ENCODE measurements at places on chromosomes 3 and 15.

DNA sequence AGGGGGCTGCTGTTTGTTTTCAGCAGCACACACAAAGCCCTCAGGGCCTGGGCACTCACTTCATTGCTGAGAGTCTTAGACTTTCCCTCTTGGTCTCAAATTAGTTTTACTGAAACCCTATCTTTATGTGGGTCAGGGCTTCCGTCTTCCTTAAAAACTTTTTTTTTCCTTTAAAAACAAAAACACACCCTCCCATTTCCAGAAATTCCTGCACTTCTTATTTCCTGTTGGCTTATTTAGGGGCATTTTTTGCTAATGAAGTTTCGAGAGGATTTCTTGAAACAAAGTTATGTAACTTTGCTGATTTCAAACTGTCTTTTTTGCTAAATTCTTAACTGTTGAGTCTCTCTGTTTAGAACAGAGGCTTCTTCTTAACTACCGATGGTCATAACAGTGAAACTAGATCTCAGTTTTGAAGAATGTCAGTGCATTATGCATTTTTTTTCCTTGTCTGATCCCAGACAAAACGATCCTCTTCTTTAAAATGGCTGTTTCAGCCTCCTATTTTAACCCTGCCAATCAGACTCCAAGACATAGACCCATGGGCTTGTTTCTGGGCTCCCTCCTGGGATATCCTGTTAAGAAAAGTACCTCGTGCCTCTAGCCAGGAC is 23.3 kb downstream of the ANAPC13 start:
- no peak for DNase-seq

DNA sequence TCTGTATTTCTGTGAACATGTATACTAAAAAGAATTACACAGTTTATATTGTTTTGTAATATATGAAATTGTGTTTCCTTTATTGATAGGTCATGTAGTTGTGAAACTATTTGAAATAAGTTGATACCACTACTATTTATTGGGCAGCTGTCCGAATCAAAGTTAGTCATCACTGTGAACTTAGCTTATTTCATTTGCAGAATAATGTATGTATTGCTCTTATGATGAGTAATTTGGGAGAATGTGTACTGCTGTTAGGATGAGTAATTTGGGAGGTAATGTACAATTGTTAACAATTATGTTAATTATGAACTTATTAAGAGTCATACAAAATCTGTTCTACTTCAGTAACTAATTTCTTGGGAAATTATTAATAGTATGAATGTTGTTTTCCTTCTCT is 22.2 kb downstream of the FXR1 start:
- no peak for DNase-seq

- no peak for DNase-seq
Observed at GRCh38 chr3:194884649-194885315, 199.1 kb downstream of the FAM43A start.

DNA sequence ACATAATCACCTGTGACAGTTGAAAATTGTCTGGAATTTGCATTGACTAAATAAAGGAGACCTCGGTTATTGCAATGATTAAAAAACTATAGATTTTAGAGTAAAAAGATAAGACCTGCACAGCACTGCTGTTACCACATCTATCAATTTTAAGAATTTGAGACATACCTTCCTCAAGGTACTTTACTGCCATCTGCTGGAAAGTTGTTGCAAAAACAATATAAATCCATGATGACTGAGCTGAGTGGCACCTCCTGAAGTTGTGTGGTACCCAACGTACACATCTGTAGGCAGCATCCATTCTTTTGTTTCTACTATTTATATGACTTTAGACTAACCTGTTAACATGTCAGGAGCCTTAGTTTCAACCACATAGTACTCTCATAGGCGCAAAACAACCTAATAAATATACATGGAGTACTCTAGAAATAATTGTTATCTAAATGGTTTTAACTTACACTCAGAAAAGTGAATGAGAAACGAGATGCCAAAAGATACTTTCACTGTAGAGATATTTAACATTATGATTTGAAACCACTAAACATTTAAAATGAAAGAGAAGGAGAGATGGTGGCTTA is 106.7 kb downstream of the GHSR start:
- DNase-seq, result peak; percentile 62

- no peak for DNase-seq
Observed at GRCh38 chr15:68244235-68244634, 14.7 kb upstream of the CLN6 start.

DNA sequence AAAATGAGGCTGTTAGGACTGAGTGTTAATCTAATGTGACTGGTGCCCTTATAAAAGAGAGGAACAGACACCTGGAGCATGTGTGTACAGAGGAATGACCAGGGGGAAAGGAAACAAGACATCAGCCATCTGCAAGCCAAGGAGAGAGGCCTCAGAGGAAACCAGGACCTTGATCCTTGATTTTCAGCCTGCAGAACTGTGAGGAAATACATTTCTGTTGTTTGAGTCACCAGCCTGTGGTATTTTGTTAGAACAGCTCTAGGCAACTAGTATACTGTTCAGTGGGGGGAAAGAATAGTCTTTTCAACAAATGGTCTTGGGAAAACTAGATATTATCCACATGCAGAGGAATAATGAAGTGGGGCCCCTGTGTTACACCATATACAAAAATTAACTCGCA is 80.6 kb downstream of the CCR1 start:
- no peak for DNase-seq

- no peak for DNase-seq
Observed at GRCh38 chr15:22903961-22904534, 65.6 kb downstream of the NIPA2 start.

GRCh38 chr3:131775650-131776049 is 259.2 kb downstream of the CPNE4 start:
- DNase-seq, result no peak

DNA sequence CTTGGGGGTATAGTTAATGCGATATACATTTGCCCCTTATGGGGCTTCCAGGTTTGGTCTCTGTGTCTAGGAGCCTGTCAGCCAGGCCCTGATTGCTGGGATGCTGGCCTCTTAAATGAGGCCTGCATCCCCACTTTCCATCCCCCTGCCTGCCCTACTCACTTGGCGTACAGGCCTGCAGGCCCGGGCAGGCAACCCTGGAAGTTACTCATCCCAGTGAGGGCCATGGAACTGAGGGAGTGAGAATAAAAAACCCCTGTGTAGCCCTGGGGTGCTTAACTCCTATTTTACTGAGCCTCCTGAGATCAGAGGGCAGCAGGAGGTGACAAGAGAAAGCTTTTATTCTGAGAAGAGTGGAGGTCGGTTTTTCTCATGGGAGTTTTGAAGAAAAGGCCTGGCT is 2.0 kb downstream of the DISP2 start:
- DNase-seq, result no peak

DNA sequence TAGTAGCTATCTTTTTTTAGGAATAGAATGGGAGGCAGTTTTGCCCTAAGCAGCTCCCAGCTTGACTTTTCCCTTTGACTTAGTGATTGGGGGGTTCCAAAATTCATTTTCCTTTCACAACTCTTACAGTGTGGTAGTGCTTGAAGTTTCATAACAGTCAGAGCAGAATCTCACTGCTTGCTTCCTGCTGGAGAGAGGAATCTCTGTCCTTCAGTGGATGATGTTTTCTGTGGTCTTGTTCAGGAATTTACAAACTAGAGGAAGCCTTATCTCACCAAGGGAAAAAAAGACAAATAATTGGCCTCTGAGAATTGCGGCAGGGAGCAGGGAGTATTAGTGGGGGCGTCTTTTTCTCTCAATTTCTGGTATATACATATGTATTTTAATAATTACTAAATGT is 326.6 kb upstream of the C2CD4B start:
- DNase-seq, result no peak

GRCh38 chr15:95018888-95019545 is 787.7 kb downstream of the MCTP2 start:
- no peak for DNase-seq

DNA sequence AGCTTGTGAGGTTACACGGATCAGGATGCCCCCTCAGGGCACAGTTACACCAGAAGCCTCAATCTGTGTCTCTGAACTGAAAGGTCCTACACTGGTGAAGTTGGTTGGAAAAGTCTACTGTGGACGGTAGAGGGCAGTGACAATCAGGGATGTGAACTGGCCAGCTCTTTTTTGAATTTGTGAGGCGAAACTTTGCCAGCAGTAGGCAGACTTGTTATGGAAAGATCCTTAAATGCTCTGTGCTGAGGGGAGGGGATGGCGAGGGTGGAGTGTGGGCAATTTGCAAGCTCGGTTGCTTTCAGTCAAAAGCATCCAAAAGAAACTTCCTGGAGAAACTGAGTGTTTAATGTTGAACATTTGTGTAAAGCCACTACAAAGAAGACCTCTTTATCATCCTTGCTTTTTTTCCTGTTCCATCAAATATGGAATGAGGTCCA is 127.4 kb upstream of the ABHD17C start:
- peak; percentile 18 for DNase-seq

DNA sequence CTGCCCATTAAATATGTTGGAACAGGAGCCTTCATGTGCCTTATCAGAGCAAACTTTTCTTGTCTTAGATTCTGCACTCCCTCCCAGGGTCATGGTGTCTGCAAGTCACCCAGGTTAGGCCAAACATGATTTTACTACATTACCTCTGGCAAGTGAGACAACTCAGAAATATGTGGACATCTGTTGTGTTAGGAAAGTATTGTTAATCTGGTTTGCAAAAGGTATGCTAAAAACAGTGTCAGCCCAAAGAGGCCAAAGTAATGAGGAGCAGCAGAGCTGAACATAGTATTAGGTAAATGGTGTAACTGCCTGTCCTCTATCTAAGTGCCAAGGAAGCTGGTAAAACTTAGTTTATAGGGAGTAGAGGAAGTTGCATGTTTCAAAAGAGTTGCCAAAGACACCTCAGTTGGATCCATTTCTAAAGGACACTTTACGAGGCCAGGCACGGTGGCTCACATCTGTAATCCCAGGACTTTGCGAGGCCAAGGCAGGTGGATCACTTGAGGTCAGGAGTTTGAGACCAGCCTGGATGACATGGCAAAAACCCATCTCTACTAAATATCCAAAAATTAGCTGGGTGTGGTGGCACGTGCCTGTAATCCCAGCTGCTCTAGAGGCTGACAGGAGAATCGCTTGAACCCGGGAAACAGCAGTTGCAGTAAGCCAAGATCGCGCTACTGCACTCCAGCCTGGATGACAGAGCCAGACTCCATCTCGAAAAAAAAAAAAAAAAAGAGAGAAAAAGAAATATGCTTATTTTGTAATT is 22.5 kb upstream of the PPIB start:
- no peak for DNase-seq

- no peak for DNase-seq
Observed at GRCh38 chr3:31008994-31009393, 114.5 kb upstream of the GADL1 start.

GRCh38 chr3:123884203-123884831 is at the start of gene MYLK:
Gene MYLK (minus strand): TSS chr3:123884332. CDS start chr3:123793841, 90,491 bp downstream.
- DNase-seq, result peak; percentile 40

GRCh38 chr3:160103397-160103796 is 114.8 kb downstream of the IL12A start:
- no peak for DNase-seq

DNA sequence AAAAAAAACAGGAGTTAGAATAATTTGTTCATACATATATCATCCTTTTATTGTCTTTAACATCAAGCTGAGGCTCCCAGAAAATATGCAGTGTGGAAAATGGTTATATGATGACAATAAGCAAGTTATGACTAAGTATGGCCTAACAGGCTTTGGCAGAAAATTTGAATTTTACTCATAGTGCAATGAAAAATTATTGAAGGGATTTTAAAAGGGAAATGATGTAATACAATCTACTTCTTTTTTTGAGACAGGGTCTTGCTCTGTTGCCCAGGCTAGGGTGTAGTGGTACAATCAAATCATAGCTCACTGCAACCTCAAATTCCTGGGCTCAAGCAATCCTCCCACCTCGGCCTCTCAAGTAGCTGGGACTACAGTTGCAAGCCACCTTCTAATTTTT is 78.7 kb downstream of the FAIM start:
- no peak for DNase-seq

GRCh38 chr3:61080737-61081445 is 170.4 kb downstream of the FHIT start:
- DNase-seq, result no peak

DNA sequence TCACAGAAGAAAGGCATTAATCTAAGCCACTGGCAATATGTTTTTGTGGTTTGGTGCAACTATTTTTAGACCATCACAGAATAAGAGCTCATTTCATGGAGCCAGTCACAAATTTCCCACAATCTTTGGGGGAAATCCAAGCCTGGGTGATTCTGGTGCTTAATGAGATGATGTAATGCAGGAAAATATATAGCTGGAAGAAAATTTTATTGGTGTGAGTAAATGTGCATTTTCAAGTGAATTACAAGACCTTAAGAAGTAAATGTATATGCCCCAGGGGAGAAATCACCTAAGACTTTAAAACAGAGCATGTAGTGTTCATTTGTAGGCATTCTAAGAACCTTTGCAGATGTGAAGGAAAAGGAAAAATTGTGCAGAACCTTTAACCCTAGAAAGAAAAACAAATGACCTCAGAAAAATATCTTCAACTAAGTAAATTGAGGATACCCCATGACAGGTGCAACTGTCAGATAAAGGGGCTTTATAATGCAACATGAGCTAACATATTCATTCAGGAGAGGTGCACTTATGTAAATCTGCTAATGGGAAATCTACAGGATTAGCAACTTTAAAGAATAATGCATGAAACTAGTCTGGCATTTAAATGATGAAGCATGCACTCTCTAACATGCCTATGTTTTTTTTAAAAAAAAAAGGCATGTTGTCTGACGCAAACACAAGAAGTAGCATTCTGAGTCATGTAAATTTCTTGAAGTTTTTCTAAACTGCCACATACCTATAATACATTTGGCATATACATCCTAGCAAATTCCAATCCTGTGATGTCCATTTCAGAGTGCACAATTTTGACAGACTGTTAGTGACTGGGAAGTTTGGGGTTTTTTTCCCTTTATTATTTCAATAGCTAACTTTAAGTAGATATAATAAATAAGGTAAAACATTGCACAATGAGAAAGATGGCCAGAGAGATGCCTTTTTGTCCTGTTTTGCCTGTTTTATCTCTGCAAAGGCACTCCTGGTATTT is 105.1 kb downstream of the MEX3B start:
- no peak for DNase-seq

DNA sequence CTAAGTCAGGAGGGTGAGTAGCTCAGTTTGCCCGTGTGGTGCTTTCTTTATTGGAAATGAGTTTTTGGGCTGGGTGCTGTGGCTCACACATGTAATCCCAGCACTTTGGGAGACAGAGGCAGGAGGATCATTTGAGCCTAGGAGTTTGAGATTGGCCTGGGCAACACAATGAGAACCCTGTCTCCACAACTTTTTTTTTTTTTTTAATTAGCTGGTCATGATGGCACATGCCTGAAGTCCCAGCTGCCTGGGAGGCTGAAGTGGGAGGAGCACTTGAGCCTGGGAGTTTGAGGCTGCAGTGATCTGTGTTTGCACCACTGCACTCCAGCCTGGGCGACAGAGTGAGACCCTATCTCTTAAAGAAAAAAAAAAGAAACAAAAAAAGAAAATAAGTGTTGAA is 174.9 kb downstream of the NSMCE3 start:
- no peak for DNase-seq

DNA sequence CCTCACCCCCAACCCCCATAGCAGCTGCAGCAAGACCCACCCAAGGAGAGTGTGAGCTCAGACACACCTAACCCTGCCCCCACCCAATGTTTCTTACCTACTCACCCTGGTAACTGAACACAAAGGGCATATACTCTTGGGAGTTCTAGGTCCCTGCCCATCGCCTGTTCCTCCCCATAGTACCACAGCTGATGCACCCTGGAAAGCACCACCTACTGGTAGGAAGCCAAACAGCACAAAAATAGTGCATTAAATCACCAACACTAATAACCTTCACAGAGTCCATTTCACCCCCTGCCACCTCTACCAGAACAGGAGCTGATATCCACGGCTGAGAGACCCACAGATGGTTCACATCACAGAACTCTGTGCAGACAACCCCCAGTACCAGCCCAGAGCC is 245.2 kb downstream of the EFHB start:
- peak; percentile 5 for DNase-seq

- no peak for DNase-seq
Observed at GRCh38 chr3:163543662-163544061, 1534.6 kb downstream of the SI start.

Measured in B cell (primary cell).